HCT116 (cell line): ENCODE measurements at places on chromosomes 13 and 19.
A peak's percentile ranks its signal among the peaks of the same experiment; 100 is the strongest.

DNA sequence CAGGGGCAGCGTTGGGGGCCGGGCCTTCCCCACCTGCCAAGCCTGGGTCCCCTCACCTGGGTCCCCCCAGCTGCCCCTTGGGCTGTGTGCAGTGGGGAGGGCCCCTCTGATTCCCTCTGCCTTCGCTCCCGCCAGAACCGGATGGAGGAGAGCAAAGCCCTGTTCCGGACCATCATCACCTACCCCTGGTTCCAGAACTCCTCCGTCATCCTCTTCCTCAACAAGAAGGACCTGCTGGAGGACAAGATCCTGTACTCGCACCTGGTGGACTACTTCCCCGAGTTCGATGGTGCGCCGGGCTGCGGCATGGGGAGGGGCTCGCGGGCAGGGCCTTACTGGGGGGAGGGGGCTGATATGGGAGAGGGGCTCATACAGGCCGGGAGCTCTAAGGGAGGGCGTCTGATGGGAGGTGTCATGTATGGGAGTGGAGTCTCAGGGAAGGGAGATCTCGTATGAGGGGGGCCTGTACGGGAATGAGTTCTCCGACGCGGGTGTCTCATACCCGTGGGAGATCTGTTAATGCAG, 16.7 kb upstream of the GNA15 start:
- no peak for DNase-seq

GRCh38 chr13:107138486-107138885, 570.5 kb upstream of the ARGLU1 start:
- no peak for DNase-seq

GRCh38 chr13:33079960-33080359, 63.7 kb downstream of the KL start:
- DNase-seq = no peak

- no peak for DNase-seq
Measured at GRCh38 chr19:32674153-32674930, 638 bp downstream of the ANKRD27 start.

- DNase-seq = no peak
Measured at GRCh38 chr19:6204212-6204611, 68.7 kb downstream of the ACSBG2 start.

DNA sequence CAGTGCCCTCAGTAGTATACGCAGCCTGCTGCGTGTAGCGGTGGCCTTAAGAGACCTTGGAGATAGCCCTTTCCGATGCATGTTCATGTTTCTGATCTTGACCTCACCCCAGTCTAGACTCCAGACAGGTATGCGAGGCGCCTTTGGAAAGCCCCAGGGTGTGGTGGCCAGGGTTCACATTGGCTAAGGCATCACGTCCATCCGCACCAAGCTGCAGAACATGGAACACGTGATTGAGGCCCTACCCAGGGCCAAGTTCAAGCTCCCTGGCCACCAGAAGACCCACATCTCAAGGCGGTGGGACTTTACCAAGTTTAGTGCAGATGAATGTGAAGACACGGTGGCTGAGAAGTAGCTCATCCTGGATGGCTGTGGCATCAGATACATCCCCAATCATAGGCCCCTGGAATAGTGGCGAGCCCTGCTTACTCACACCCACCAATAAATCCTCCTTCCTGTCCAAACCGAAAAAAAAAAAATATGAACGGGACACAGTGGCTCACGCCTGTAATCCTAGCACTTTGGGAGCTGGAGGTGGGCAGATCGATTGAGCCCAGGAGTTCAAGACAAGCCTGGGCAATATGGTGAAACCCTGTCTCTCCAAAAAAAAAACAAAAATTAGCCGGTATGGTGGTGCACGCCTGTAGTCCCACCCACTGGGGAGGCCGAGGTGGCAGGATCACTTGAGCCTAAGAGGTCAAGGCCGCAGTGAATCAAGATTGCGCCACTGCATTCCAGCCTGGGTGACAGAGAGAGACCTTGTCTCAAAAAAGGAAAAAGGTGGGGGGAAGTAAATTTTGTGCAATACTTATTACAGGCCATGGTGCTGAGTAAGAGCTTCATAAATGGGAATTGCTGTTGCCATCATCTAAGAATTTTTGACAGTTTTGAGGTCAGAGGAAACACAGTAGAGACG, 12.4 kb upstream of the CBLC start:
- DNase-seq = no peak

DNA sequence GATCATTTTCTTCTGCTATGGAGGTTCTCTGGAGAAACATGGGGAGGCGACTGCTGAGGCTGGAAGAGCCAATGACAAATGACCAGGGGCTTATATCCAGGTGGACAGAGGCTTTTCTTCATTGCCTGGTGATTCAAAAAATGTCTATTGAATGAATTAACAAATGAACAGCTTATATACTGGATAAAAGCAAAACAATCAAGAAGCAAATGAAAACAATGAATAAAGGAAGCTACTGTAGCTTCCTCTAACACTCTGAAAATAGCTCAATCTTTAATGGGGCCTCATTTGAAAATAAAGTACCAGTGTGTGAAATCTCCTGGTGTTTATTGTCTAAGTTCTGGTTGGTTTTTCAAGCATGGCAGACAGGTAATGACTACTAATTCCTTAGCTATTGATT, 167.5 kb upstream of the TMTC4 start:
- no peak for DNase-seq

DNA sequence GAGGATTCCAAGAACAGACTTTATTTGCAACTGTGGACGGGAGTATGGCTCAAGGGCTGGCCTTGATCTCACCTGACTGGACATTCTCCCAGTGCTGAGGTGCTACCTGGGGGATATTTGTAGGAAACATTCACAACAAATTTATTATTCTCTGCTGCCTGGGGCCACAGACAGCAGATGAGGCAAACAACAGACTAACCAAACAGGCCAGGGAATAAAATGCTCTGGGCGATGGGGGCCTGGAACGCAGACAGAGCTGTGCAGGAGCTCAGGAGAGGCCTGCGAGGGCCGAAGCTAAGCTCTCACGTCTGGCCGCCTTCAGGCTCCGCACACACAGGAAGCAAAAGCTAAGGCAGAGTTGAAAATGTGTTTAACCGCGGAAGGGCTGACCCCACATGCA, 7.8 kb downstream of the PLPP2 start:
- DNase-seq = no peak

DNA sequence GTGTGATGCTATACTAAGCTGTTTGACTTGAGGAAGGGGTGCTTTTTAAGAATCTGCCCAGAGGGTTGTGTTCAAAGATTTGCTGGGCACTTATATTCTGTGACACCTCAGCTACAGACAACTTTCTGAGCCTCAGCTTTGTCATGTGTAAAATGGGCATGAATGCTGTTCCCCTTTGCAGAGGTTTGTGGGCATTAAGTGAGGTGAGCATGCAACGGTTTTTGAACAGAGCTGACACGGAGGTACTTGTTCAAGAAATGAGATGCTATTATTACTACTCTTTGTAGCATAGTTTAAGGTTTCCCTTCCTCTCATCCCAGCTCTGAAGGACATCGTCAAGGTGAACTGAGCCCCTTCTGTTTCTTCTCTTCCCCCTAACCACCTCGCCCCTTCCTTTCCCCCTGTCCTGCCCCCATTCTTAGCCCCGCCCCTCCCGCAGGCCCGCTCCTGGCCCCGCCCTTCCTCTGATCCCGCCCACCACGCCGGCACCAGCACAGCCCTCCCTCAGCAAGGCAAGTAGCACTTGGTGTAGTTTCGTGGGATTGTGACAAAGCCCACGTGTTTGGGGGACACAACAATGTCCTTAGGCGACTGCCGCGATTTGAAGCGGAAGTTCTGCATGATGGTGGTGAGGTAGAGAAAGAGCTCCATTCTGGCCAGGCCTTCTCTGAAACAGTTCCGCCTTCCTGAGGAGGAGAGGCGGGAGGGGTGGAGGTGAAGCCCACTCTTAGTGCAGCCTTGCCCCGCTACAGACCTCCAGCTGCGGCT, 26.1 kb upstream of the CYP2A7 start:
- no peak for DNase-seq

DNA sequence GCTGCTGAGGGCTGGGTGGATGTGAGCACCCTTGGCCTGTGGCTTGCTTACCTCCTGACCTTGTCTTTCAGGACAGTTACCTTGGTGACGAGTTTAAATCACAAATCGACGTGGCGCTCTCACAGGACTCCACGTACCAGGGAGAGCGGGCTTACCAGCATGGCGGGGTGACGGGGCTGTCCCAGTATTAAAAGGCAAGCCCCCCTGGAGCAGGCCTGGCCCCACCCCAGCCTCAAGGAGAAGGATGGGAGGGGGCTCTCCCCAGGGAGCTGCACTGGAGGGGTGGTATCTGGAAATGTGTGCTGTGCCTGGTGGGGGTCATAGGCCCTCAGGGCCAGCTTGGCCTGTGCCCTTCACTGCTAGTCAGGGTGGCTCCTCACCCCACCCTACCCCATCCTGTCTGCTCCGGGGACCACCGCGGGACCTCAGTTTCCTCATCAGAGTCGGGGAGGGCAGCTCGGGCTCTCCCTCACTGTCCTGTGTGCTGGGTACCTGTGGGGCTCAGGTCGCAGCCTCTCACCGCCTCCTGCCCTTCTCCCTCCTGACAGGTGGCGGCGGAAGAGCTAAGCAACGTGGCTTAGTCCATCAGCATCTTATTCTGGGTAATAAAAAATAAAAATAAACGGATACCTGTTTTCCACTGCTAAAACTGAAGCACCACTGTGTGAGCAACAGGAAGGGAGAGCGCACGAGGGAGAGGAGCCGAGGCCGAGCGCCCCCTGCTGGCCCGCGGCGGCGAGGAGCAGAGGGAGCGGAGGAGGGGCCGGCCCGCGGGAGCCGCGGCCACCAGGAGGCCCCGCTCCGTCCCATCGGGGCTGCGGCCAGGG, 29.8 kb downstream of the CERS1 start:
- DNase-seq = no peak

GRCh38 chr13:40600149-40600751, 66.2 kb downstream of the FOXO1 start:
- DNase-seq = no peak

DNA sequence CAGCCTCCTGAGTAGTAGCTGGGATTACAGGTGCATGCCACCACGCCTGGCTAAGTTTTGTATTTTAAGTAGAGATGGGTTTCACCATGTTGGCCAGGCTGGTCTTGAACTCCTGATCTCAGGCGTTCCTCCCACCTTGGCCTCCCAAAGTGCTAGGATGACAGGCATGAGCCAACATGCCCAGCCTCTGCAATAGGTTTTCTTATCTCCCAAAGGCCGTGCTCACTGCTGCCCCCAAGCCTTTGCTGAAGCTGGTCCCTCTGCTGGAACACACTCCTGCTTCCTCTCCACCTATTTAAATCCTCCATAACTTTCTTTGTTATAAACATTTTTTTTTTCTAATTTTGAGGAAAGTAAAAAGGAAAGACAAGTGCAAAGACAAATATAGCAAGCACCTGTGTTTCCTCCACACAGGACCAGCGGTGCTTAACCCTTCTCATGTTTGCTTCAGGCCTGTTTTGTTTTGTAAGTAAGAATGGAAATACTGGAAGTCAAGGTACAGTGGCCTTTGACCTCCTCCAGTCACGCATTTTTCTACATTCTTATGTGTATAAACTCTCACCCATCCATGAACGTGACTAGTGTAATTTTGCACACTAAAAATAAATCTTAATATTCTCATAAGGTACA, 14.5 kb upstream of the TNFAIP8L1 start:
- DNase-seq = peak; percentile 65

- DNase-seq = no peak
Measured at GRCh38 chr19:29810504-29810871, 1.3 kb upstream of the CCNE1 start.

DNA sequence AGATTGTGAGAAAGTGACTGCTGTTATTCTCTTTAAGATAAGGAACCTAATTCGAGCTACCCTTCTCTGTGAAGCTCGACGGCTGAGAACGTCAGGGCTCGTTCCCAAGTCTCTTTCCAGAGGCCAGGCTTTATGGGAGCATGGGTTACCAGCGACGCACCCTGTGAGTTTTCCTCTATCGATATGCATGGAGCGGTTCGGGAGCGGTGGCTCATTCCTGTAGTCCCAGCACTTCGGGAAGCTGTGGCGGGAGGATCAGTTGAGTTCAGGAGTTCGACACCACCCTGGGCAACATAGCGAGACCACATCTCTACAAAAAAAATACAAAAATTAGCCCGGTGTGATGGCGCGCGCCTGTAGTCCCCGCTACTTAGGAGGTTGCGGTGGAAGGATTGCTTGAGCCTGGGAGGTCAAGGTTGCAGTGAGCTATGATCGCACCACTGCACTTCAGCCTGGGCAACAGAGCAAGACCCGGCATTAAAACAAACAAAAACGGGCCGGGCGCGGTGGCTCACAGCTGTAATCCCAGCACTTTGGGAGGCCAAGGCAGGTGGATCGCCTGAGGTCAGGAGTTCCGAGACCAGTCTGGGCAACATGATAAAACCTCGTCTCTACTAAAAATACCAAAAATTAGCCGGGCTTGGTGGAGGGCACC, 681 bp upstream of the ZNF606 start:
- no peak for DNase-seq

GRCh38 chr13:51130348-51130747, 19.3 kb upstream of the C13orf42 start:
- DNase-seq = no peak

DNA sequence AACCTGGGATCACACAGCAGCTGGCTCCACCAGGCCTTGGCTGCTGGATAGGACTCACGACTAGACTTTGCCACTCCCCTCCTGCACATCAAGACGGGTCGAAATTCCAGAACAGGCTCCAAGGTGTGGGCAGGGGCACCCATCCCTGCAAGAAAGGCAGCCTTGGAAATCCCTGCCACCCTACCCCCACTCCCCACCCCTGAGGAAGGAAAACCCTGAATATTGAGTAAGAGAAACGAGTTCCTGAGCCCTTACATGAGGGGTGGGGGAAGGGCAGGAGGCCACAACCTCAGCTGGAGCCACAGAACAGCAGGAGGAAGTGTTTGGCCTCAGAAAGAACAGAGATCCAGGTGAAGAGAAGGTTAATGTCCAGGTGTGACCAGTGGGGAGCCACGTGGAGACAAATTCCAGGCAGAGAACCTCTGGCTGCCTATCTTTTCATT, 20.1 kb downstream of the DEDD2 start:
- no peak for DNase-seq

GRCh38 chr19:54882758-54883157, 8.7 kb downstream of the FCAR start:
- no peak for DNase-seq

DNA sequence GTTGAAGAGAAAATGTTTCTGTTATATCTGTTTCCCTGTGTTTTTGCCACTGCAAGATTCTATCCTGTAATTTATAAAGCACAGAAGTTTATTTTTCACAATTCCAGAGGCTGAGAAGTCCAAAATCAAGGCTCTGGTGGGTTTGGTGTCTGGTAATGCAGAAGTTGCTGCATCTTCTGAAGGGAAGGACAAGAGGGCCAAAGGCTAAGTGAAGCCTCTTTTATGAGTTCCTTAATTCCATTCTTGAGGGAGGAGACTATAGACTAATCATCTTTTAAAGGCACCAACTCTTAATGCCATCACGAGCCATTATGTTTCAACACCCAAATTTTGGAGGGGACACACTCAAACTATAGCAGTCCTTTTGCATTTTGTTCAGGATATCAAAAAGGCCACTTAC, 34.1 kb upstream of the WDFY2 start:
- no peak for DNase-seq

GRCh38 chr19:48569814-48570213, 17.8 kb downstream of the SULT2B1 start:
- no peak for DNase-seq
